ENCODE measurements at places on chromosomes 12 and 14.
A peak's percentile ranks its signal among the peaks of the same experiment; 100 is the strongest.

GRCh38 chr14:34931206-34931605, 51.6 kb upstream of the SRP54 start:
- H3K4me3 ChIP-seq = peak overlapping the region; percentile 47
- H3K27ac ChIP-seq = peak overlapping the region; percentile 100
- peaks cover 44% of the 10 kb centered on the region for H3K4me1 ChIP-seq
- DNase-seq = peak; percentile 25
- H3K27me3 ChIP-seq = no peaks in the 10 kb centered on the region

- H3K4me3 ChIP-seq = no peak overlapping the region
- H3K27ac ChIP-seq = no peak overlapping the region
- DNase-seq = no peak
- no peaks in the 10 kb centered on the region for H3K36me3 ChIP-seq
- H3K4me1 ChIP-seq = no peaks in the 10 kb centered on the region
- no peaks in the 10 kb centered on the region for H3K27me3 ChIP-seq
Observed at GRCh38 chr14:81772381-81772780, 238.7 kb upstream of the SEL1L start.

- H3K36me3 ChIP-seq = no peaks in the 10 kb centered on the region
- H3K4me1 ChIP-seq = peaks cover 24% of the 10 kb centered on the region
- H3K4me3 ChIP-seq = no peak overlapping the region
- no peak for DNase-seq
- no peaks in the 10 kb centered on the region for H3K27me3 ChIP-seq
Observed at GRCh38 chr12:89153341-89153740, 199.0 kb downstream of the DUSP6 start.

DNA sequence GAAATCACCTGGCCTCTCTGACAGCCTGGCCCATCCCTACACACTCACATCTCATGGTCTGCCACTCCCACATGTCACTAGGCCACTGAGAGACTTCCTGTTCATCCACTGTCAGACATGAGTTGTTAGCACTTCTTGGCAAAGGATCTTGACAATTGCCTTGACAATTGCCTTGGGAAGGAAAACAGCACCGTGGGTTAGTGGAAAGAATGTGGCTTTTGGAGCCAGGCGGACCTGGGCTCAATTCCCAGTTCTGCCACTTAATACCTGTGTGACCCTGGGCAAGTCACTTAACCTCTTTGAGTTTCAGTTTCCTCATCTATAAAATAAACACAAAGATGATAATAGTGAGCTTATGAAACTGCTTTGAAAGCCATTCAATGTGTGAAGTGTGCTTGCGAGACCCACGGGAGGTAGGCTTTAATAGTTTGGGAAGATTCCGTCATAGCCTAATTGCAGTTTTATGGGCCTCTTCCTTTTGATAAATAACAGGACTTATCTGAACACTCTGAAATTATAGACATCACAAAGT, 250.4 kb downstream of the C12orf75 start:
- no peak overlapping the region for H3K4me3 ChIP-seq
- no peaks in the 10 kb centered on the region for H3K36me3 ChIP-seq
- H3K27me3 ChIP-seq = peaks cover 8% of the 10 kb centered on the region
- no peak overlapping the region for H3K27ac ChIP-seq

GRCh38 chr14:101596742-101597141, 35.4 kb downstream of the DIO3 start:
- H3K27ac ChIP-seq = peak overlapping the region; percentile 83
- DNase-seq = no peak
- no peaks in the 10 kb centered on the region for H3K27me3 ChIP-seq
- H3K4me3 ChIP-seq = no peak overlapping the region

DNA sequence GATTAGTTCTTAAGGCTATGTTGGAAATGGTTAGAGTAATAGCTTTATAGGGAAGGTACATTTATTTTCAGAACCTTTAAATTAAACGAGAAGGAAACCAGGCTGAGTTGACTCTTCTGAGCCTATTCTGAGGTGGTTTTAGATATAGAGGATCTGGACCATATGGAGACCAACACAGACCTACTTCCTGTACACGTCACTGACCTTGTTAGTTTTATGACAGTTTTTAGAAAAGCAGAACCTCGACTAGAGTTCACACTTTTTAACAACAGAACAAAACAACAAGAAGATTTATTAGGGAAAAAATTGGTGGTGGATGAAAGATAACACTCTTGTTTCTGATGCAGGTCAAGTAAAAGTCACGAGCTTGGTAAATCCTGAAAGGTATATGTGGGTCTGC, 107.1 kb downstream of the NPAS3 start:
- no peak overlapping the region for H3K27ac ChIP-seq
- H3K27me3 ChIP-seq = peaks cover 3% of the 10 kb centered on the region
- no peaks in the 10 kb centered on the region for H3K4me1 ChIP-seq
- H3K36me3 ChIP-seq = no peaks in the 10 kb centered on the region

DNA sequence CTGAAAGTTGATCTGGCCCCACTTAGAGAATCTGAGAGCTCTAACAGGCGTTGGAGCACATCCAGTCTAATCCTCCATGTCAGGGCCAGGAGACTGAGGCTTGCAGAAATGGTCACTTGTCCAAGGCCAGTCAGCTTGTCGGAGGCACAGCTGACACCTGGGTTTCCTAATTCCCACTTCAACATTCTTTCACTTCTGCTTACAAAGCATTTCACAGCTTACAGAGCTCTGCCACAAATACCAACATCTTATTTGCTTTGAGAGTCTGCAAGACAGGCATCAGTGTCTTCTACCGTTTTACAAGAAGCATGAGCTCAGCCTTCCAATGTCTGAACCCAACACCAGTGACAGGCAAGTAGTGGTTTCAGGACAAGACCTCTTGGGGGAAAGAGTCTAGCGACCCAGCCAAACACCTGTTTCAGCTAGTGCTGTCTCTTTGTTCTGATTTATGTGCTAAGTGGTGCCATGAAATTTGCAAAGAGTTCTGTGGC, 31.8 kb downstream of the ISCA2 start:
- no peaks in the 10 kb centered on the region for H3K27me3 ChIP-seq
- no peak overlapping the region for H3K27ac ChIP-seq
- H3K4me1 ChIP-seq = no peaks in the 10 kb centered on the region
- no peaks in the 10 kb centered on the region for H3K36me3 ChIP-seq

GRCh38 chr12:27177706-27178105, 66.4 kb upstream of the STK38L start:
- H3K27me3 ChIP-seq = no peaks in the 10 kb centered on the region
- no peak overlapping the region for H3K4me3 ChIP-seq
- peaks cover 3% of the 10 kb centered on the region for H3K36me3 ChIP-seq
- DNase-seq = no peak
- no peak overlapping the region for H3K27ac ChIP-seq

- H3K36me3 ChIP-seq = peaks cover 9% of the 10 kb centered on the region
- H3K4me1 ChIP-seq = no peaks in the 10 kb centered on the region
- H3K27me3 ChIP-seq = no peaks in the 10 kb centered on the region
- no peak for DNase-seq
- no peak overlapping the region for H3K4me3 ChIP-seq
- H3K27ac ChIP-seq = no peak overlapping the region
Observed at GRCh38 chr14:88750413-88750812, 42.3 kb downstream of the EML5 start.

- H3K36me3 ChIP-seq = peaks cover 5% of the 10 kb centered on the region
- H3K27me3 ChIP-seq = no peaks in the 10 kb centered on the region
- H3K27ac ChIP-seq = peak overlapping the region; percentile 55
- DNase-seq = peak; percentile 42
Observed at GRCh38 chr12:131895640-131896079, 1.2 kb downstream of the ULK1 start.

DNA sequence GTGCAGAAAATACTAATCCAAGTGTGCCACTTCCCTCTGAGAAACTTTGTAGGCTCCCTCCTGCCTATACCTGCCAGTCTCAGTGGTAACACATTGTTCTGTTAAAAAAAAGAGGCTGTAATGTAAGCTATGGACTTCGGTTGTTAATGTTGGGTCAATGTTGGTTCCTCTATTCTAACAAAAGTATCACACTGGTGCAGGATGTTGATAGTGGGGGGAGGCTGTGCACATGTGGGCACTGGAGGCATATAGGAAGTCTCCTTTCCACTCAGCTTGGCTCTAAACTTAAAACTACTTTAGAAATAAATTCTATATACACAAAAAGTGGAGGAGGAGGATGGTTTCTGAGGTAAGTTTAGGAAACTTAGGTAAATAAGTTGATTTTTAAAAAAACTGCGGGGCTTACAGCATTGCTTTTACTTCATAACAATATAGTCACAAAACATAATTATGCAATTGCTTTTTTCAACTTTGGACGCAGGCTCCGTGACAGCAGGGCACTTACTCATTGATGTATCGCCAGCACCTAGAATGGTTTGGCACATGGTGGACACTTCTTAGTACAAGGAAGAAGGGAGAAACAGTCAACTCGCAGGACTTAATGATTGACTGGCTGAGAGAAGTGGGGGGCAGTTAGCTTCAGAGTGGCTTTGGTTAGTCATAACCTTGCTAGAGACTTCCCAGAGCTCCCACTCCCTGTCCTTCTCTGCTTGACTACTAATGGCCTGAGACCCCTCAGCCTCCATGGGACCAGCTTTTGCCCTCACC, 7.9 kb upstream of the NYNRIN start:
- peaks cover 12% of the 10 kb centered on the region for H3K27me3 ChIP-seq
- no peak for DNase-seq
- no peaks in the 10 kb centered on the region for H3K4me1 ChIP-seq
- no peaks in the 10 kb centered on the region for H3K36me3 ChIP-seq
- no peak overlapping the region for H3K27ac ChIP-seq

GRCh38 chr14:96802963-96803362, 5.8 kb downstream of the VRK1 start:
- peaks cover 11% of the 10 kb centered on the region for H3K36me3 ChIP-seq
- peaks cover 64% of the 10 kb centered on the region for H3K4me1 ChIP-seq
- H3K27ac ChIP-seq = no peak overlapping the region
- no peak overlapping the region for H3K4me3 ChIP-seq
- H3K27me3 ChIP-seq = no peaks in the 10 kb centered on the region

DNA sequence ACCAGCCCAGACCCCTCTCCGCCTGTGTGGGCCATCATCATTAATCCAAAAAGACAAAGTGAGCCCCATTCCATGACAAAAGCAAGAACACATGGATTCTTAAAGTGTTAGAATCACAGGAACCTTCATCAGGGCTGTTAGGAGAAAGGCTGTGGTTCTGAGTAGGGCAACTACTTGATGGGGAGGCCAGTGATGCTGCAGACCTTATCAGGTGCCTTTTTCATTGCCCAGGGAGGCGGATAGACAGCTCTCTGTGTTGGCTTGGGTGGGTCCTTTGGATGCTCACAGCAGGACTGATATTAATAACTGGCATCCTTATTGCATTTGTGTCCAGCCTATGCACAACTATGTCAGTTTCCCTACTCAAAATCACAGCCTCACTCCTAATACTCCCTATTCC, 2.3 kb downstream of the HEBP1 start:
- H3K4me1 ChIP-seq = peaks cover 35% of the 10 kb centered on the region
- H3K36me3 ChIP-seq = no peaks in the 10 kb centered on the region
- DNase-seq = no peak
- peaks cover 6% of the 10 kb centered on the region for H3K27me3 ChIP-seq
- no peak overlapping the region for H3K4me3 ChIP-seq
- H3K27ac ChIP-seq = no peak overlapping the region

- no peak for DNase-seq
- H3K27me3 ChIP-seq = no peaks in the 10 kb centered on the region
- H3K27ac ChIP-seq = no peak overlapping the region
- peaks cover 43% of the 10 kb centered on the region for H3K4me1 ChIP-seq
- H3K36me3 ChIP-seq = peaks cover 6% of the 10 kb centered on the region
- H3K4me3 ChIP-seq = no peak overlapping the region
Observed at GRCh38 chr12:1740161-1740948, 49.5 kb downstream of the ADIPOR2 start.

GRCh38 chr12:66848967-66849366, 170.1 kb upstream of the GRIP1 start:
- H3K4me1 ChIP-seq = no peaks in the 10 kb centered on the region
- H3K27me3 ChIP-seq = no peaks in the 10 kb centered on the region
- H3K36me3 ChIP-seq = no peaks in the 10 kb centered on the region
- no peak overlapping the region for H3K27ac ChIP-seq
- no peak for DNase-seq

GRCh38 chr12:29612912-29613311, 115.4 kb upstream of the OVCH1 start:
- H3K4me3 ChIP-seq = no peak overlapping the region
- H3K27me3 ChIP-seq = peaks cover 8% of the 10 kb centered on the region
- DNase-seq = no peak
- H3K36me3 ChIP-seq = no peaks in the 10 kb centered on the region

DNA sequence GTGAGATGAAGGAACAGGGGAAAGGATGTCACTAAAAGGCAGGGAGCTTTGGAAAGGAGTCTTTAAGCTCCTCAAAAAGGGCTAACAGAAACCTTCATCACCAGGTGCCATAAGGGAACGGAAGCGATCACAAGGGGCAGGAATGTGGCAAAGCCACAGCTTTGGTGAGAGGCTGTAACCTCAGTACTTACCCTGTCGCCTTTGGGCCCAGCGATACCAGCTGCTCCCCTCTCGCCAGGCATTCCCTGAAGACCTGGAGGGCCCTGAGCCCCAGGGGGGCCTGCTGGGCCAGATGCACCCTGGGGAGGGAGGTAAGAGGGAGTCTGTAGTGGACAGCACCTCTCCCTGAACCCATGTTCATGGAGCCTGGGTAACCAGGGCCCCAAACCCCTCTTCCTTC, 18.9 kb downstream of the TMEM106C start:
- H3K36me3 ChIP-seq = no peaks in the 10 kb centered on the region
- H3K4me1 ChIP-seq = no peaks in the 10 kb centered on the region
- no peak for DNase-seq
- H3K4me3 ChIP-seq = no peak overlapping the region

DNA sequence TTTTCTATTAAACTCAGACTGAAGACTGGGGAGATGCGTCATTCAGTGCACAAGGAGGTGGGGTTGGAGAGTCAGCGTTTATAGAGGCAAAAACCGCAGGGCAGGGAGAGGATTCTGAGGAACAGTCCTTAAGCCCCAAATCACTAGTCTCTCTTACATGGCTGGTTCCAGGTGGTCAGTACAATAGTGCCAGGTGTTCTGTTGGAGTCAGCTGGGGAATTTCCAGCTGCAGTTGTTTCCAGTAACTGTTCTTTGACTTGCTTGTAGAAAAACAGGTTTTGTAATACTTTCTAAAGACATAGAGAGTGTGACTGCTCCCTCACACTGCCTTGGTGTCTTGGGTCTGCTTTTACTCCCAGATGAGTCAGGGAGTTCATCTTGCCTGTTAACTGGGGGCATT, 192.2 kb downstream of the TMTC3 start:
- no peak overlapping the region for H3K4me3 ChIP-seq
- H3K27me3 ChIP-seq = peaks cover 6% of the 10 kb centered on the region
- H3K27ac ChIP-seq = no peak overlapping the region
- peaks cover 1% of the 10 kb centered on the region for H3K4me1 ChIP-seq
- H3K36me3 ChIP-seq = no peaks in the 10 kb centered on the region
- DNase-seq = no peak

GRCh38 chr14:105141486-105142281, 26.9 kb downstream of the JAG2 start:
- H3K4me1 ChIP-seq = no peaks in the 10 kb centered on the region
- H3K27ac ChIP-seq = no peak overlapping the region
- DNase-seq = peak; percentile 2
- H3K36me3 ChIP-seq = no peaks in the 10 kb centered on the region

All from activated CD4-positive, alpha-beta T cell treated with anti-CD3 and anti-CD28 coated beads for 36 hours (primary cell).